ENCODE measurements at places on chromosomes 2 and 18.
A peak's percentile ranks its signal among the peaks of the same experiment; 100 is the strongest.

GRCh38 chr18:6871566-6871965 is 142.1 kb downstream of the ARHGAP28 start:
- no peak for DNase-seq

- no peak for DNase-seq
Measured at GRCh38 chr2:230602562-230603230, 109.9 kb upstream of the CAB39 start.

DNA sequence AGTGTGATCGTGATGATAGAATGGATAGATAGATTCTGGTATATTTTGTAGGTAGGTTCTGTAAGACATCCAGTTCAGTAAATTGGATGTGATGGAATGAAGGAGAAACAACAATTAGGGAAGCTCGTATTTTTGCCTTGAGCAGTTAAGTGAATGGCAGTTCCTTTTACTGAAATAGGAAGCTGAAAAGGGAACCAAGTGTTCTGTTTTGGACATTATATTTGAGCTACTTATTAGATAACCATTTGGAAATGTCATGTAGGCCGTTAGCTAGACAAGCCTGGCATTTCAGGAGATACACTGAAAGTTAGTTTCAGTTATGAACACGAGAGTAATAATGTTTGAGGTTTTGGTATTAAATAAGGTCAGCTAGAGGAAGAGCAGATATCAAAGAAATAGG is 41.5 kb downstream of the MARCHF7 start:
- DNase-seq: no peak

GRCh38 chr18:10414293-10414842 is 40.1 kb upstream of the APCDD1 start:
- no peak for DNase-seq

GRCh38 chr2:45406621-45407020 is 204.4 kb downstream of the SRBD1 start:
- no peak for DNase-seq

DNA sequence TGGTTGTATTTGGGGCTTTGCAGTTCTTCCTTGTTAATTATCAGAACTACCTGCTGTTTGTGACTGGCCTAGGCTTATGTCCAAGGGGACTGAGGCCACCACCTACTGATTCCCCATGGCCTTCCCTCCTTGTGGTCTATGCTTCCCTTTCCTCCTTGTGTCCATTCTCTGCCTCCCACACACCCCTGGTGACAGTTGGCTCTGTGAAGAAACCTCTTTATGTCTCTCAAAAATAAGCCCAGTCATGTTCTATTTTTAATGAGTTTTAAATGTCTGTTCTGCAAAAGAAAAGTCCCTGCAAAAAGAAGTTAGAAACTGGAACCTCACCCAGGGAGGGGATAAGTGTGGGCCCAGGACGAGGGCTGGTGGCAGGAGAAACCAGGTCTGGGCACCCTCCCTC is 105.0 kb downstream of the SMC6 start:
- no peak for DNase-seq

DNA sequence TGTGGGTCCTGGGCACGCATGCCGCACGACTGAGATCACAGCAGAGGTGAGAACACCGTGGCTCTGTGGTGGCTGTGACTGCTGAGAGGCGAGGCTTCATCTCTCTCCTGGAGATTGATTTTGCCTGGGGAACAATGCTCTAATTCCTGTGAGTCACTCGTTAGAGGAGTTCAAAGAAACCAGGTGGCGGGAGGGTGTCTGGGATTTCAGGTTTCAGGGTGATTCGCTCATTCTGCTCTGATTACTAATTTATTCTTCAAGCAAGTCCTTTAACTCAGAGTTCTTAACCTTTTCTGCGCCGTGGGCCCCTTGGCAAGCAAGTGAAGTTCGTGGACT is 56.3 kb downstream of the GLI2 start:
- DNase-seq: no peak

DNA sequence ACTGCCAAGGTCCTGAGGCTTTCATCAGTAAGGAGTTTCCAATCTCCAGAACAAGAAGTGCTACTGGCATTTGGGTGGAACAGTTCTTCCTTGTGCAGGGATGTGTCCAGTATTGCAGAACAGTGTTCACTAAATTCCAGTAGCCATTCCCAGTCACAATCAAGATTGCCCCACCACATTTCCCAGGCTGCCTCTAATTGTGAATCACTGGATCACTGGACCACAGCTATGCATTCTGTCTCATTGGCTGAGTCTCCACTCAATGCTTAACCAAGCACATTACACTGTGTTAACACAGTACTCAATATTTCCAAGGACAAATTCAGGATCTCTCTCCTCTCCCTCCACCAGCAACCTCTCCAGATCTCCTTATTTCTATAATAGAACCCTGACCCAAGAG is 160.2 kb upstream of the CCDC150 start:
- peak; percentile 85 for DNase-seq

DNA sequence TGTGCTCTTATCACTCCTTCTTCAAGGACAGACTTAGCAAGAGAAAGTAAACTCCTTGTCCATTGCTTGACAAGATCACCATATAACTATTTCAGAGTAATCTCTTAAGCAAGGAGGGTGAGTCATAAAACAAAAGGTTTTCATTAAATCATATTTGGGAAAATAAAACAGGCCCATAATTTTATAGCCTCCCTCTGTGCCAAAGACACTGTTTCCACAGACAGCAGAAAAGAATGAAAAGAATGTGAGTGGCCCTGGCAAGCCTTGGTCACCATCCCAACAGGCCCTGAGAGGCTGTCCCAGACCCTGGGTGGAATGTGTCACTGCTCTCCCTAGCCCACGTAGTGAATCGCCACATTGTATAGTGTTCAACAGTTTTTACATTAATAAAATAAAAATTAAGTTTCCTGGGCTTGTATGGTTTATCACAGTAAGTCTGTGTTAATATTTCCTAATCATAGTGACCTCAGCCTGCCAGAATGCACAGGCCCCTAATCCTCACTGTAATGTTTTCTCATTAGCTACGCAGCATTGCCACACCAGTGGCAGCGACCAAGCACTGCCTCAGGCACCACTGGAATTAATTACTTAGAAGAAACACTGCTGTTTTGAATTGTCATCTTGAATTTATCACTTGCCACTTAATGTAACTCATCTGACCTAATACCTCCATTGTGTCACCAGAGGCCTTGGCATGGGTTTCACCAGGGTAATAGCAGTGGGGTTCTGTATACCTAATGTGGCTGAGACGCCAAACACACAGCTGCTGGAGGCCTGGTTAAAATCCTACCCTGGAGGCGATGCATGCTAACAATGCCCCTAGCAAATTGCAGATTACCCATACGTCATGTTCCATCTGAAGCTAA is 401.9 kb downstream of the LNPK start:
- DNase-seq: peak; percentile 8

GRCh38 chr18:75173125-75173432 is 35.9 kb downstream of the PTGR3 start:
- peak; percentile 11 for DNase-seq

GRCh38 chr18:10437837-10438236 is 16.6 kb upstream of the APCDD1 start:
- no peak for DNase-seq

DNA sequence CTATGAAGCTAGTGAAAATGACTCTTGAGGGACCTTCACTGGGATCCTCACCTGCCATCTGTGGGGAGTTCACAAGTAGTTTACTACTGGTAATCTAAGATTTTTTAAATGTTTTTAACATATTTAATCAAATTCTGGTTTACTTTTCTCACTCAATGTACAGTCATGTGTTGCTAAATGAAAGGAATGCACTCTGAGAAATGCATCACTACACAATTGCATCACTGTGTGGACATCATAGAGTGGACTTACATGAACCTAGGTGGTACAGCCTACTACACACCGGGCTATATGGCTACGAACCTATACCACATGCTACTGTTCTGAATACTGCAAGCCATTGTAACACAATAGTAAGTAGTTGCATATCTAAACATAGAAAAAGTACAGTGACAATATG is 528.0 kb downstream of the BCL11A start:
- DNase-seq: no peak

GRCh38 chr2:58667137-58667774 is 426.1 kb upstream of the FANCL start:
- DNase-seq: no peak

DNA sequence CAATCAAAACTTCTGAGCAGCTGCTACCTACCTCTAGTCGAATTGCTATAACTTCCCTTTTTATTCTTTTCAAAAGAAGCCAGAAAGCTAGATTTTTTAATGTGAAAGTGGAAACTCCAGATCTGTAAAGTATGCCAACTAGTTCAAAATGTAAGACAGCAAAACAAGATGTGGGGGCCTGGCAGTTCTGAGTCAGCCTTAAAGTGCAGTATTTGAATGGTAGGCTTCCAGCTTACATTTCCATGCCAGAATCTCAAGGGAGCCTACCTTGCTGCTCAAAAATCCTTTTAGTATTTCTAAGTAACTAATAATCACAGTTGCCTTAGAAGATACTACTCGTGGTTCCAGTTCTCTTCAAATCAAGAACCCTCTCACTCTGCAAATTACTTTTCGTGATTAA is 1288.7 kb downstream of the LRP1B start:
- no peak for DNase-seq

DNA sequence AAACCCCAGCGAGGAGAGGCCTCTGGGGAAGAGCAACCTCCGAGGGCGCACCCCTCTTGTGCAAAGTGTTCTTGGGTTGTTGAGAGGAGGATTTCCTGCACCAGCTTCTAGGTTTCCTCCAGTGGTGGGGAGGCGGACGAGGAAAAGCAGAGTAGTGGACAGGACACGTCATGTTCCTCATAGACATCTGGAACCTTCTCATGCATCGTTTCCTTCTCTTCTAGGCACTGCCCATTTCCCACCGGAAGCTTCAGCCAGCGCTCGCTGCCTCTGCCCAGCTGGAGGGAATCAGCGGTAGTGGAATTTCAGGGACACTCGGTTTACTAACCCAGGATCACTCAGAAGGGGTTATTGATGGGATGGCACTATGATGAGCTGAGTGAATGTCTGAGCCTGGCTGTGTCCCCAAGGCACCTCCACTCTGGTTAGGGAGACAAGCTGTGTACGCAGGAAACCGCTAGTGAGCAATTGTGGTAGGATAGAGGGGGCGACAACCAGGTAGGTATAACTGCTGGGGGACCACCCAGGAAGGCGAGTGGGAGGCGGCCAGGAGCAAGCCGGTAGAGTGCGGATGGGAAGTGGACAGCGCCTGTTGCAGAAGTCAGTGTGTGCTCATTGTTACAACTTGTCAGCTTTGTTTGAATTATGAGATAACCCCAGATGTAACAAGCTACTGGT is 960 bp upstream of the APOB start:
- no peak for DNase-seq

- no peak for DNase-seq
Measured at GRCh38 chr18:53819671-53820070, 404.8 kb downstream of the MBD2 start.

- no peak for DNase-seq
Measured at GRCh38 chr2:24586955-24587354, 95.9 kb downstream of the NCOA1 start.
